ENCODE measurements at places on chromosomes 6 and 20. TPM values are rescaled to one million over a fixed set of nuclear protein-coding genes. Genes with fewer than 3 reads are reported as not detected.
A peak's percentile ranks its signal among the peaks of the same experiment; 100 is the strongest.

The SLPI gene
- total RNA-seq = not detected

The TLDC2 gene
- total RNA-seq = not detected

GRCh38 chr20:60403105-60403741 is 445.0 kb downstream of the CDH26 start:
- no peak for DNase-seq
- no peaks in the 10 kb centered on the region for H3K27me3 ChIP-seq
- H3K4me1 ChIP-seq = no peaks in the 10 kb centered on the region
- no peaks in the 10 kb centered on the region for H3K36me3 ChIP-seq
- H3K4me3 ChIP-seq = no peak overlapping the region
- no peak overlapping the region for H3K27ac ChIP-seq

The GJE1 gene
- total RNA-seq = not detected

The TRIM38 gene
- 28.5 TPM for total RNA-seq

- H3K27ac ChIP-seq = no peak overlapping the region
- H3K27me3 ChIP-seq = no peaks in the 10 kb centered on the region
- no peak for DNase-seq
- no peak overlapping the region for H3K4me3 ChIP-seq
- H3K4me1 ChIP-seq = no peaks in the 10 kb centered on the region
These were observed 128.5 kb downstream of the QRSL1 start for GRCh38 chr6:106757722-106758467.

DNA sequence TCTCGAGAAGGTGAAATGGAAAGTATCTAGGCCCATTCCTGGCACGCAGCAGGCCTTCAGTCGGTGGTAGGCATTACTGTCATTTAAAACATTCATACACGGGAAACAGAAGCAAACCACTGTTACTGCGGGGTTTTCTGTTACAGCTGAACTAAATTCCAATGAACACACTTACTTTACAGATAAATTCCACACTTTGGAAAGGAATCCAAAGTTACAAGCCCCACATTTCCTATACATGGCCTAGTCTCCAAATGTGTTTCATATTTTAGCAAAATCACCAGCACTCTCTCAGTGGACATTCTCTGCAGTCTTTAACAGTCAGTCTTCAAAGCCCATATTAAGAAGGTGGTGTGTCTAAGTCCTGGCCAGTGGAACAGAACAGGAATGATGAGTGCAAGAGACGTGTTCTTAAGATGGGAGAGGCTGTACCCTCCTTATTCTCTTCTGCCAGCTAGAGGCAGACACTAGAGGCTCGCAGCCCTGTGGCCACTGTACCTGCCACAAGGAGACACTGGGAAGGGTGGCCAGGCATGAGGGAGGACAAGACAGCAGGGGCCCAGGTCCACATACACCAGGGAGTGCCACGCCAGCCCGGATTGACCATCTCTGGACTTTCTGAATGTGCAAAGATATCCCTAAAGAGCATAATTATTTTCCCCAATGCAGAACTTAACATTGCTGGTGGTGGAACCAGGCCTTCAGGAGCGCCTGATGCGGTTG is 76.4 kb downstream of the CDC5L start:
- no peak overlapping the region for H3K27ac ChIP-seq
- H3K4me3 ChIP-seq = no peak overlapping the region
- H3K36me3 ChIP-seq = no peaks in the 10 kb centered on the region
- peaks cover 4% of the 10 kb centered on the region for H3K27me3 ChIP-seq
- no peaks in the 10 kb centered on the region for H3K4me1 ChIP-seq

DNA sequence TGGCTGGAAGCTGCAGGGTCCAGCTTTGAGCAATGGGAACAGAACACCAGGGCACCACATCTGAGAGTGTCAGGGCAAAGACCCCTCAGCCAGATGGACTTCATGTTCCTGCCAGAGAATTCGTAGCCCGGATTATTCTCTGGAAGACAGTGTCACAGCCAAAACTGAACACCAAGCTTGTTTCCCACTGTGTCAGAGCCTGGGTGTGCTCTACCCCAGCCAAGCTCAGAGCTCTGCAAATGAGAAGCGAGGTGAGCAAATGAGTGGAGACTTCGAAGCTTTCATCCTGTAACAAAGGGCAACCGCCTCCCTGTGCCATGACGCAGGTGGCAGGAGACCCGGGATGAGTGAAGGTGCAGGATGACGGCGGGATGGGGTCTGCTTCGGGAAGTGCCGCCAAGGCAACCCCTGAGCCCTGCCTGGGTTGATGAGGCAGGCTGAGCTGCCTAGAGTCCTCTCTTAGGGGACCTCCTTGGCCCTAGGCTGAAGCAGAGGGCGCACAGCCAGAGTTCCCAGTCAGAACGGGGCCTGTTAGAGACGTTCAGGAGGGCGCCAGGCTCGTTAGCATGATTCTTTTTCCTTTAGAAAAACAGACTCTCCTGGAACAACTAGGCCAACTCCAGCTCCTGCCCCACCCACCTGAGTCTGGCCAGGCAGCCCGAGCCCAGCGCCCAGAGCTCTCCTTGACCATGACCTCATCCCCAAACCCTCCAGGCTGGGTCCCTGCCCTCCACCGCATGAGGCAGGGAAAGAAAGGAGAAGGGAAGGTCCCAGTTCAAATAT is 187.7 kb downstream of the SOD2 start:
- H3K36me3 ChIP-seq = no peaks in the 10 kb centered on the region
- H3K4me1 ChIP-seq = no peaks in the 10 kb centered on the region
- DNase-seq = no peak
- peaks cover 6% of the 10 kb centered on the region for H3K27me3 ChIP-seq
- no peak overlapping the region for H3K4me3 ChIP-seq

GRCh38 chr6:165848086-165848426 is 185.0 kb upstream of the PDE10A start:
- peaks cover 42% of the 10 kb centered on the region for H3K27me3 ChIP-seq
- no peak overlapping the region for H3K4me3 ChIP-seq
- H3K4me1 ChIP-seq = peaks cover 11% of the 10 kb centered on the region
- no peak overlapping the region for H3K27ac ChIP-seq
- no peaks in the 10 kb centered on the region for H3K36me3 ChIP-seq

DNA sequence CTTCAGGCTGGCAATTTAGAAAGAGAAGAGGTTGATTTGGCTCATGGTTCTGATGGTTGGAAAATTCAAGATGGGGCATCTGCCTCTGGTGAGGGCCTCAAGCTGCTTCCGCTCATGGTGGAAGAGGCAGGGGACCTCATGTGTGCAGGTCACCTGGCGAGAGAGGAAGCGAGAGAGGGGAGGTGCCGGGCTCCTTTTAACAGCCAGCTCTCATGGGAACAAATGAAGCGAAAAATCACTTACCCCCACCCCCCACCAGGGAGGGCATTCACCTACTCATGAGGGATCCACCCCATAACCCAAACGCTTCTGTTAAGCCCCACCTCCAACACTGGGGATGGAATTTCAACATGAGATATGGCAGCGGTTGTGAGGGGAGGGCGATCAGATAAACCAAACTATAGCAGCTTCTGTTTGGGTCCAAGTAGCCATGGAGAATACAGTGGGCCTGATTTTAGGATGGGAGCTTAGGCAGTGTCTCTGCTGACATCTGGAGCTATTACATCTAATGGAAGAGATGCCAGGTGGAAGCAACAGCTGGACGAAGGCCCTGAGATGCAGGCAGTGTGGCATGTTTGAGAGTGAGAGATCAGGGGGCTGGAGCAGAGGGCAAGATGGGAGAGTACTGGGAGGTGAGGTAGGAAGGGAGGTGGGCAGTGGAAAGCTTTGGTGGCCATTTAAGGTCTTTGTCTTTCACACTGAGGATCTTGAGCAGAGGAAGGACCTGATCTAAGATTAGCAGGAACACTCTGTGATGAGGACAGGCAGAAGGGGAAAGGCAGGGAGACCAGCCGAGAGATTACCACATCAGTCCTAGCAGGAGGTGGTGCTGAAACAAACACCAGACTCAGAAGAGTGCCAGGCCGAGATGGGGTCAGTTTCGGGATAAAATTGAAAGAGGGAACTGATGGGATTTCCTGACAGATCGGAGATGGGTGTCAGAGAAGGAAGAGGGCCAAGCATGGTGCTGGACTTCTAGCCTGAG is 161.8 kb downstream of the NFATC2 start:
- H3K4me1 ChIP-seq = peaks cover 6% of the 10 kb centered on the region
- H3K36me3 ChIP-seq = peaks cover 5% of the 10 kb centered on the region
- no peak for DNase-seq
- H3K27me3 ChIP-seq = no peaks in the 10 kb centered on the region

The PM20D2 gene
- 12.7 TPM for total RNA-seq

The WFDC11 gene
- total RNA-seq = not detected

DNA sequence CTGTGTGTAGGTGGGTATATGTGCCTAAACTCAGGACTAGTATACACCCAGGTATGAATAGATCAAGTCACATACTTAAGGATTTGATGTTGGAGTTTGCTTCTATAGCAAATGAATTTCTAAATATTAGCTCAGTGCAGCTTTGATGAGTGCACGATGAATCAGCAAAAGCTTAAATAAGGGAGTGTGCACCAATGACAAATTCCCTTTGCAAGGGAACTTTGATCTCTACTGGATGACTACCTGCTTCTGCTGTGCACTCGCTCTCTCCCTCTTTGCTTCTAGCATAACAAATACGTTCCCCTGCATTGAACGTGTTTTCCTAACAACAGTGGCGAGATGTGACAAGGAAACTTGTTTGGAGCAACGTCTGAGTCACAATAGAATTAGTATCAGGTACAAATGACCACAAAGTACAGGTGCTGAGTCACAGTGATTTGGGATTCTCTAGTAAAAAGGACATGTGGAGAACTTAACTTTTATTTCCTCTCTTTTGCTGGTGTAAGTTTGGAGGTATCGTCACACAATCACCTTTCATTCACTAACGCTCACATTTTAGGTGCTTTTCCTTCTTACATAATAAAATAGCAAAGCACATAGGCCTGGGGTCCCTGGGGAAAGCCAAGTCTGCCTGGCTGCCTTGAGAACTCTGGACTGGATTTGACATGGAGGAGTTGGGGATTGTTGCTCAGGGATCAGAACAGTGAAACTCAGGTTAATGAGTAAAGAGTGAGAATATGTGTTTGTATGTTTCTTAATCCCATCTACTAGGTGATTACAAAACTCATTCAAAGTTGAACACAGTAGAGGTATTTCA is 49.7 kb downstream of the KLHL31 start:
- no peak for DNase-seq
- H3K27me3 ChIP-seq = peaks cover 18% of the 10 kb centered on the region
- no peaks in the 10 kb centered on the region for H3K36me3 ChIP-seq
- H3K4me3 ChIP-seq = no peak overlapping the region

DNA sequence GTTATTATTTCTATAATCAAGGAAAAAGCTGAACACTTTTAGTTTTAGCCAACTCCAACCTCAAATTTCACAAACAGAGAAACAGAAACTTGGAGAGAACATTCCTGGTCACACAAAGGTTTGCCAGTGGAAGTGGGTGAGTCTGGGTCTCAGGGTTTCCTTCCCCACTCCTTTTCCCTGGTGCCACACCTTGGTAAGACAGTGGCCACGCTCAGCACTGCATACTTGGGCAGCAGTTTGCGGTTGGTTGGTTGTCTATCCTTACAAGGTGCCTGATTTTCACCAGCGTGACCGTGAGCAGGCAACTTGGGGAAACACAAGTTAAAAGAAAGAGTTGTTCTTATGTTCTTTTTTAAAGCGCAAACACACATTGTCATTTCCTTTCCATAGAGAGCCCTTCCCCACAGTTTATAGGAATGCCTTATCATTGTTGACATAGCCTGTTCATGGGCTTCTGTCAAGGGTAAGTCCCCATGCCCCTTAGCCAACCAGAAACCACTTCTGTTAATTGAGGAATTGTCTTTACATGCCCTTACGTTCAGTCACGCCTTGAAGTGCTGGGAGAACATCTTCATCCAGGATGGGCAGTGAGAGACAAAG is 82.2 kb downstream of the RIN2 start:
- peaks cover under 1% of the 10 kb centered on the region for H3K27me3 ChIP-seq
- H3K27ac ChIP-seq = no peak overlapping the region
- H3K4me3 ChIP-seq = no peak overlapping the region
- no peak for DNase-seq
- no peaks in the 10 kb centered on the region for H3K4me1 ChIP-seq
- H3K36me3 ChIP-seq = no peaks in the 10 kb centered on the region

- H3K4me1 ChIP-seq = peaks cover 49% of the 10 kb centered on the region
- DNase-seq = no peak
- H3K27me3 ChIP-seq = no peaks in the 10 kb centered on the region
- H3K27ac ChIP-seq = peak overlapping the region; percentile 38
- H3K36me3 ChIP-seq = no peaks in the 10 kb centered on the region
These were observed 55.3 kb upstream of the BTN3A2 start for GRCh38 chr6:26309731-26310142.

- peak overlapping the region; percentile 82 for H3K4me3 ChIP-seq
- no peaks in the 10 kb centered on the region for H3K27me3 ChIP-seq
- H3K27ac ChIP-seq = peak overlapping the region; percentile 63
These were observed 37.1 kb upstream of the GRM4 start for GRCh38 chr6:34182751-34183531.

The AIF1 gene
- 23.0 TPM for total RNA-seq

The KHDC1L gene
- not detected for total RNA-seq

GRCh38 chr6:4351520-4352321 is 216.3 kb upstream of the ECI2 start:
- no peak for DNase-seq
- no peak overlapping the region for H3K4me3 ChIP-seq
- peaks cover 5% of the 10 kb centered on the region for H3K27me3 ChIP-seq
- H3K27ac ChIP-seq = no peak overlapping the region

The YTHDF1 gene
- 51.8 TPM for total RNA-seq

DNA sequence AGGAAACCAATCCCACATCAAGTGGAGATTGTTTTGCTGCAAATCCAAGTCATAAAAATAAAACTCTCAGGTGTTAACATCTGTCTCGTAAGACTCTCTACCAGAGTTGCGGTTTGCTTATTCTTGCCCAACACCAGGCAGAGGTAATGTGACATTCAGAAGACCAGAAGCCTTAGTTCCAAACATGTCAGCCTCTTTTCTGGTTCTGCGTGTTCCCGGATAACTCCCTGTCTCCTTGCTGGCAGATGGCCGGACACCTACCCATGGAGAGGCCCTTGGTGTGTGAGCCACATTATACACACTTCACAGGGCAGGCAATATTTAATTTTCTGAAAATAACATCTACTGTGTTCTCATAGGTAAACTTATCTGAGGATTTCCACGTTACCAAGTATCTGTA is 73.4 kb downstream of the GMPR start:
- no peaks in the 10 kb centered on the region for H3K27me3 ChIP-seq
- DNase-seq = no peak
- H3K4me1 ChIP-seq = peaks cover 3% of the 10 kb centered on the region

The DZANK1 gene
- total RNA-seq = 3.4 TPM

DNA sequence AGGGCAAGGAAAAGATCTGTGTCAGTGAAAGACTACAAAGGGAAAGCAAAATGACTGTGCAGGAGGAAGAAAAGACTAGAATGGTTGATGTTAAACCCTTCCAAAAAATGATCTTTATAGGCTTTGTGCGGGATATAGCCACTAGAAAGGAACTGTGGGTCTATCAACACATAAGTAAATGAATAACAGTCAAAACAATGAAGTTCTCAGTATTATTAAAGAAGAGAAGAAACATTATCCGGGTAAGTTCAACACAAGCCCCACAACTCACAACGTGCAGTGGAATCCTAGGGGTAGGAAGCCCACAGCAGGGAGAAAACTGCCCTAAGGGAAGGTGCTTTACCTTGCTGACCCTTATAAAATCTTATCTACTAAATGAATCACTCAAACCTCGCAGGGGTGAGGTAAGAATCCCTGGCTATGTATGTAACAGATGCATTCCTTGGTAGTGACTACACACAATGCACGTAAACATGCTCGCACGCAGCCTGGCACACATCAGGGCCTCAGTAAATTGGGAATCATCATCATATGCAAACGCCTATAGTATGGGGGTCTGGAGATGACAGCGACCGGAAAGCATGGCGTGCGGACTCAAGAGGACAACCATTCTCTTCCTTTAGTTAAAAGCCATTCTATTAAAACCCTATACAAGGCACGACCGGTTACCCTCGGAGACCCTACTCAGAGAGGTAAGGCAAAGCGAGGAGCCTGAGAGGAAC is 11.3 kb downstream of the TFAP2A start:
- no peak for DNase-seq
- peaks cover 45% of the 10 kb centered on the region for H3K27me3 ChIP-seq
- peaks cover 9% of the 10 kb centered on the region for H3K4me1 ChIP-seq
- H3K4me3 ChIP-seq = peak overlapping the region; percentile 84

Data from naive thymus-derived CD8-positive, alpha-beta T cell (primary cell).